ENCODE measurements at places on chromosomes 3 and 15.

DNA sequence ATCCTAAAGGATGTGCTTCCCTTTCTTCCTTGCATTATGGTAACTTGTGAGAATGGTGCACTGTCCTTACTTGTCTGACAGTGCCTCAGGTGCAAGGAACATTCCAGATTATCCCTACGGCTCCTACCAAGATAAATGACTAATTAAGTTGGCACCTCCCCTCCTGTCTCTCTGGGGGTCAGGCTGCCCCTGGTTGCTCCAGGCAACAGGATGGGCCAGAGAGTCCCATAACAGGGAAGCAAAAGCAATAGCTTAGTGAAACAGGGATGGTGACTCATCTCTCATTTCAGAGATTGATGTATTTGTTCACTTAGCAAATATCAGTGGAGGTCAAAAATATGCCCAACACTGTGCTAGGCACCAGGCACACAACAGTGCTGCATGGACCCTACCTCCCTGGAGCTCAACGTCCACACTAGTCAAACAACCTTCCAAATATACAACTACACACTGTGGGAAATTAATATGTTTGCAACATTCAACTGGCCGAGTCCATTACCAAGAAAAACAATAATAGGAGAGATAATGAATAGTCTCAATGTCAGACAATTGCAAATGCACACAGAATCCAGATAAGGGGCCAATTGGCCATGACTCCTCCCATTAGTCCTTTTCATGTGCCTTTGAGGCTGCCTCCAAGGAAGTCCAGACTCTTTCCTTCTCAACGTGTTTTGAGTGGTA lies 249.0 kb downstream of the TLE3 start:
- no peak for DNase-seq

GRCh38 chr3:61796088-61796680 lies 234.8 kb downstream of the PTPRG start:
- DNase-seq = no peak

DNA sequence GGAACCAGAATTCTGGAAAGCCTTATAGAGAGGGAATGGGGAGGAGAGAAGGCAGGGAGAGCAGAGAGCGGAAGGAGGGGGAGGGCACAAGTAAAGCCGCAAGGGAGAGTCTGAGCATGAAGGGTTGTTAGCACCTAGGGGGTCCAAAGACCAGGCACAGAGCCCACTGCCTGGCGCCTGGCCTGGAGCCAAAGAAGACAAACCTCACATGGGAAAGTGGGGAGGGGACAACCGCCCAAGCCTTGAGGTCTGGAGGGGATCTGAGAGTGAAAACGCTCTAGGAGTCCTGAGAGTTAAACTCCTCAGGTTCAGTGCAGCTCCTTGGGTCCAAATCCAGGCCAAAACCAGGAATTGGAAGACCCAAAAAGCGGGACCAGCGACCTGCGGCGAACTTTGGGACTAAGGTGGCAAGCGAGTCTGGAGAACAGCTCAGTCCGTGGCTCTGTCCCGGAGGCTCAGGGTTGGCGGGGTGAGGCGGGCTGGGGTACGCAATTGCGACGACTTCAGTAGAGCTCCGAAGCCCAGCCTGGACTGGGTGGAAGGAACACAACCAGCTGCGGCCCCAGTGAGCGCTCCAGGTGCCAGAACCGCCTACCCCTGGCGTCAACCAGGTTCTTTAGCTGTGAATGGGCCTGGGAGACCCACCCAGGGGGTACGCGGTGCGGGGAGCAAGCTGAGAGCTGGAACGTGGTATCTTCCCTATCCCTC lies 807 bp upstream of the INAFM2 start:
- DNase-seq = peak; percentile 71

DNA sequence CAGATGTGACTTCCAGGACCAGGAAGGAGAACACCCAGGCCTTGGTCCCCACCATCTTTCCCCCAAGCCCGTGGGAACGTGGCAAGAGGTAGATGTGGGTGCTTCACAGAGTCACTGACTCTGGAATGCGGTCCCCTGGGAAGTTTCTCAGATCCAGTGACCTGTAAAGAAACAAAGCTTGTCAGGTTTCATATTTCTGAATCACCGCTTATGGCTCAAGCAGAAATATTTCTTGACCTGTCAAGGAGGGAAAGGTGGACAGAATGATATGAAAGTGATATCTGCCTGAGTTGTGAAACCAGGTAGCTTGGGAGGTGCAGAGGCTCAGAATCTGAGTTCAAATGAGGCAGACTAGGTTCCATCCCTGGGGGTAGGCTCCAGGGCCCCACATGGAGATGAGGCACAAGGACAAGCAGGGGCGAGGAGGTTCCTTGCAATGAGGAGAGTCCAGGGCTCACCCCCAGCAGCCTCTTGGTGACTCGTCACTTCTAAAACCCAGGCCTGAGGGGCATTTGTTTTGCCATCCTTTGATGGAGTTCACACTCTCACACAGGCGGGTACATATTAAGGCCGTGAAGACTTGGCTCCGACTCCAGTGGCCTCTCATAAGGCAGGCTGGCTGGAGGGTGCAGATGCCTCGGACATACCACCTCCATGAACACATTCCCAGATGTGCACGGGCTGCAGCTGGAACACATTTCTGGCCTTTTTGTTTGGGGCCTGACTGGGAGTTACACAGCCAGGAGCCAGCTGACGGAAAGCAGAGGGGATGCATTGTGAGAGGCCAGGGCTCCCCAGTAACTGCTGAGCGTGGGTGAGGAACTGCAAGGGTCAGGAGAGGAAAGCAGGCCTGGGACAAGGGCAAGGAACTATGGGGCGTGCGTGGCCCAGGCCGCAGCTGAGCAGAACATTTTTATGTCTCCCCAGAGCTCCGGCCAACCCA lies 1.3 kb downstream of the CILP start:
- no peak for DNase-seq

DNA sequence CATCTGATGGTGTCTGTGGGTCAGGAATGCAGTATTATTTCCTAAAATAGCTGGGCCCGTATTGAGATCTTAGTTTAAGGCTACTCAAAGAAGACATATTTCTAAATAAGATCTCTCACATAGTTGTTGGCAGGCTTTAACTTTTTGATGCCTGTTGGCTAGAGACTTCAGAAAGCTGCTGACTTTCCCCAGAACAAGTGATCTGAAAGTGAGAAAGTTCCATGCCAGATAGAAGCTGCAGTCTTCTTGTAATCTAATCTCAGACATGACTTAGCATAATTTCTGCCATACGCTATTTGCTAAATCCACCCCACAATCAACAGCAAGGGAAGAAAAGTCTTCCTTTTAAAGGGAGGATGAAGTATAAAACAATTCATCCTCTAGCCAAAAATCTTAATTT lies 867.1 kb downstream of the IGSF11 start:
- DNase-seq = no peak

DNA sequence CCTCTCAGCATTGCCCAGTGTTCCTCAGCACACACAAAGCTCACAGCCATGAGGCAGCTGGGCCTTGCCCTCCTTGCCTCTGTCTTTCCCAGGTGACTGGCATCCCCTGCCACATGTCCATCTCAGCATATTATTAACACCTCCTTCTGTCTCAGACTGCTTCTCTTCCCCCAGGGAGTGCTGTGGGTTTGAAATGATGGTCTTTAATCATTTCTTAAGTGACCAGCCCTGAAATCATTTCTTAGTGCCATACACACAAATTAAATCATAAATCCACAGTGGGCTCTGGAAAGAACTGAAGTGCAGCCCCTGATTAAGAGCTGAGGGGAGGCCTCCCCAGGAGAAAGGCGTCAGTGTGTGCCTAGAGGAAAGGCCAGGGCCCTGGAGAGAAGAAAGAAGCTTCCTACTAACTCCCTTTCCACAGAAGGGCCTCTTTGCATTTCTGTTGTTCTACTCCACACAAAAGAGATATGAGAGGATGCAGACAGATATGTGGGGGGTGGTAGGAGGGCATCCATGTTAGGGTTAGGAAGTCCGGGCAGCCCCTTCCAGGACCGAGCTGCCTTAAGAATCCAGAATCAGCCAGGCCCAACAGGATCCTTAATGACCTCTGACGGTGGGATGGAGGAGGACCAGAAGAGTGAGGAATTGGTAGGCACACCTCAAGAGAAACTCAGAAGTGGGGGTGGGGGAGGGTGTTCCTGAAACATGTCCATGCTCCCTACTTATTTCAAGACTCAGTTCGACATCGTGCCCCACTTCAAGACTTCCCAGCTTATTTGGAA lies 290.8 kb downstream of the EPHB1 start:
- no peak for DNase-seq

GRCh38 chr3:167067787-167068161 lies 312.3 kb downstream of the ZBBX start:
- no peak for DNase-seq

DNA sequence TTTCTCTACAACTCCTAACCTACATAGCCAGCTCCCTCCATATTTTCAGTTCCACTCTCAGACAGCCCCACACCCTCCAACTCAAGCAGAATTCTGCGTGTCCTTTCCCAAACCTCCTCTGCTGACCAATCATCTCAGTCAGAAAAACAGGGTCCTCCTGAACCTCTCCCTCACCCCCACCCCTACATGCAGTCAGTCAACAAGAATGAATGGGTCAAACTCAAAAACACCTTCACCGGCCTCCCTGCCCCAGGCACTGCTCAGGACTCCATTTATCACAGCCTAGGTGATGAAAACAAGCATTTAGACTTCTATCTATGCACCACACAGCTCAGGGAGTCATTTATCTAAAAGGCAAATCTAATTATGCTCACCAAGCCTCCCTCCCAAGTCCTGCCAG lies 32.4 kb downstream of the MYL3 start:
- DNase-seq = no peak

DNA sequence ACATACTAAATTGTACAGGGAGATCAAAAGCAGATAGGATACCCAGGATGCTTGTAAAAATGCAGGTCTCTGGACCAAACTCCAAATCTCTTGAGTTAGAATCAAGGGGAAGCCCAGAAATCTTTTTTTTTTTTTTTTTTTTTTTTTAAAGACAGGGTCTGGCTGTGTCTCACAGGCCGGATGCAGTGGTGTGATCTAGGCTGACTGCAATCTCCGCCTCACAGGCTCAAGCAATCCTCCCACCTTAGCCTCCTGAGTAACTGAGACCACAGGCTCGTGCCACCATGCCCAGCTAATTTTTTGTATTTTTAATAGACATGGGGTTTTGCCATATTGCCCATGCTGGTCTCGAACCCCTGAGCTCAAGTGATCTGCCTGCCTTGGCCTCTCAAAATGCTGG lies 373.5 kb downstream of the SHQ1 start:
- no peak for DNase-seq

- no peak for DNase-seq
Observed at GRCh38 chr15:78291052-78291451, 8.4 kb downstream of the SKIC8 start.

- DNase-seq = peak; percentile 73
Observed at GRCh38 chr15:84955089-84955848, 26.4 kb upstream of the PDE8A start.

DNA sequence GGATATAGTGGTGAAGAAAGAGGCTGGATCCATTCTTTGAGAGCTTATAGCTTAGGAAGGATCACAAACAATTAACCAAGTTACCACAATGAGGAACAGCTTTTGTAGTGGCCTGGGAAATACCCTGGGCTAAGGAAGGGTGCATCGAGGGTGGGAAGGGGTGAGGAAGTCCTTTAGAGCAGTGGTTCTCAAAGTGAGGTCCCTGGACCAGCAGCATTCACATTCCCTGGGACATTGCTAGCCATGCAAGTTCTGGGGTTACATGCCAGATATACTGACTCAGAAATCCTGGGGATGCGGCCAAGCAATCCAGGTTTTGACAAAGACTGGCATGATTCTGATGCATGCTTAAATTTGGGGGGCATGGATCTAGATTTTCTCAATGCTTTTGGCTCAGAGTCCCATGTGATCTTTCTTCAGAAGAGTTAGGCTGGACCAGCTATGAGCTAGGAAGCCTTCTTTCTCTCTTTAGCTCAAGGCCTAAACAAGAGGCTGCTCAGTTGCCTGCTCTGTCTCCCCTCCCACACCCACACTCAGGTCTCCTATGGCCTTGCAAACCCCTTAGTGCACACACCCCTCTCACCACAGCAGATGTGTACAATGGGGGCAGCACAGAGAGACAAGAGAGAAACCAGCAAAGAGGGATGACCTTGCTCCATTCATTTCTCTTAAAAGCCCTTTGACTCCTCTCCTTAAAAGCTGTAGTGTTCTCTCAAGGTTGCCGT lies 1.8 kb upstream of the CCR1 start:
- no peak for DNase-seq

DNA sequence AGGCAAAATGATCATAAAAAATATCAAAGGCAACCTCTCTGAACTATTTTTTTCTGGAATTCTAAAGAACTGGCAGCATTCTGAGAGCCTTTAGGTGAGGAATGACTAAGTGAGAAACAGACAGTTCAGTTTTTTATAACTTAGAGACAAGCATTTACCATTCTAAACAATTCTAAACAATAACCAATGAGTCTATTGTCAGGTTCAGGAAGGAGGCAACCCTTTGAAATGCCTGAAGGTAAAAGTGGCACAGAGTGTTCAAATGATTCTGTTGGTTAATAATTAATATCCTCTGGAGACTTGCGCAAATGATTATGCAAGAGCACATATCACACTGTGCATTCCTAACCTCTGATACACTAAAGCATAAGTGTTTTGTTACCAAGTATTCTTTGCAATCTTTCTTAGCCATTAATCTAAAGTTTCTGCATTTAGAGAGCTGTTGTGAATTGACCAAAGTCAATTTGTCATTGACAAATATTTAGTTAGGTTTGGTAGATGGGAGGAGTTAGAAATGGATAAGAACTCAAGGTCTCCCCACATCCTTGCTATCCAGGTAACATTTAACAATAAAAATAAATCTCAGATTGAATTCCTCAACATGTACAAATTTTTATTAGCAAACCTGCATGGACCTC lies 9.2 kb upstream of the TGFBR2 start:
- DNase-seq = no peak

- peak; percentile 60 for DNase-seq
Observed at GRCh38 chr3:159733194-159733860, 255.3 kb upstream of the IL12A start.

Measured in hepatic stellate cell (primary cell).